ENCODE measurements at places on chromosomes 4 and X. TPM values are rescaled to one million over a fixed set of nuclear protein-coding genes. Genes with fewer than 3 reads are reported as not detected.

Gene LINC00632
- not detected for total RNA-seq

Gene CLGN
- not detected for total RNA-seq

Gene ADH1B
- not detected for total RNA-seq

Gene MOSPD2
- total RNA-seq, result 14.4 TPM

Gene MSN
- 483 TPM for total RNA-seq

Gene DCAF8L2
- not detected for total RNA-seq

DNA sequence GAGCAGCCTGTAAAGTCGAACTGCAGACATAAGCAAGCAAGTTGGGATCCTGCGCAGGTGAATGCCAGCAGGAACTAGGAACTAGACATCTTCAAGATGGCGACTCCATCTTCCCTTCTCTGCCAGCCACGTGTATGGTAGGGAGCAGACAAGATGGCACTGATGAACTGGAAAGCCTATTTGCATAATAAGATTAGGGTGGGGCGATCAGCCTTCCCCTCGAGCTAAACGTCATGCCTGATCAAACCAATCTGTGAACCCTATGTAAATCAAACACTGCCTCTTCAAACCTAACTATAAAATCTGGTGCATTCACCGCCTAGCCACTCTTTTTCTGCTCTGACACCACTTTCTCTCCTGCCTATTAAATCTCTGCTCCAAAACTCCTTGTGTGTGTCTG lies 28.1 kb upstream of the LGI2 start:
- no peak for DNase-seq

- no peak for DNase-seq
Observed at GRCh38 chr4:112560084-112560483, 44.1 kb upstream of the NEUROG2 start.

DNA sequence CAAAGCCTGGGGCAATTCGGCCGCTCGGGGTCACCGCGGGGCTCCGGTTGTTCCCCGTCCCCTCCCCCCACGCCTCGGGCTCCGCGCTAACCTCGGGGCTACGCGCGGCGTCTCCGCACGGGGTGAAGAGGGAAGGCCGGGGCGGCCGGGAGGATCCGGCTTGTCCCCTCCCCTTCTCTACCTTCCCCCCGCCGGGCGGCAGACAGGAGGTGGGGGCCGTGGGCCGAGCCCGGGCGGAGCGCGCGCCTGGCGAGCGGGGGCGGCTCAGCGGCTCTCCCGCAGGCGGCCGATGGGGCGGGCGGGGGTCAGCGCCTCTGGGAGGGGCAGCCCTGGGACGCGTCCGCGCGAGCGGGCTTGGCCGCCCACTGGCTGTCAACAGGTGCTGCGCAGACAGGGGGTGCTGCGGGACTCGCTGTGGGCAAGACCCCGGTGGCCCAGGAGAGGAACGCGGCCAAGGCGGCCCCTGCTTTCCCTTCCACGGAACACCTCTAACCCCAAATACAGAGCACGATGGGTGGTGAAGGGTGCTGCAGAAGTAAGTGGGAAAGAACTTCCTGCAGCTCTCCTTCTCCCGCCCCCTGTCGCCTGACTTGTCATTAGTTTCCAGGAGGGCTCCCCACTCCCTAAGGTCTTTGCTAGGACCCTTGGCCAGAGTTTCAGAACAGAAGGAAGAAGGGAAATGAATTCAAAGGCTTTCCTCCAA lies at the start of gene PDGFC:
Gene PDGFC (minus strand): TSS at position 124 of the 703 bp plus-strand sequence. CDS start 896 bp downstream, outside the sequence.
- peak; percentile 34 for DNase-seq

GRCh38 chr4:5322321-5322720 lies 271.0 kb downstream of the STK32B start:
- no peak for DNase-seq

DNA sequence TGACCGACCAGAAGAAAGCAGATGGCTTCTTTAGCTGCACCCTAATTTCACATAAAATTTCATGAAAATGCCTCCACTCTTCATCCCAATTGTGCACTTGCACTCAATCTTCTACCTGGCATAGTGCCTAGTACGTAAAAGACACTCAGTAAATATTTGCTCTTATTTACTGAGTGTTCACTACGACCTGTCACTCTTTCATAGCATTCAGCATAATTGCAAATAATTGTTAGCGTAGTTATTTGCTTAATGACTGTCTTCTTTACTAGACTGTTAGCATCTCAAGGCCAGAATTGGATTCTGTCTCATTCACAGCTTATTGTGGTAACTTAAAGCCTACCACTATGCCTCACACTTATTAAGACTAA lies 130.2 kb downstream of the ENOX2 start:
- no peak for DNase-seq

- DNase-seq, result no peak
Observed at GRCh38 chr4:127533028-127533700, 99.6 kb upstream of the INTU start.

DNA sequence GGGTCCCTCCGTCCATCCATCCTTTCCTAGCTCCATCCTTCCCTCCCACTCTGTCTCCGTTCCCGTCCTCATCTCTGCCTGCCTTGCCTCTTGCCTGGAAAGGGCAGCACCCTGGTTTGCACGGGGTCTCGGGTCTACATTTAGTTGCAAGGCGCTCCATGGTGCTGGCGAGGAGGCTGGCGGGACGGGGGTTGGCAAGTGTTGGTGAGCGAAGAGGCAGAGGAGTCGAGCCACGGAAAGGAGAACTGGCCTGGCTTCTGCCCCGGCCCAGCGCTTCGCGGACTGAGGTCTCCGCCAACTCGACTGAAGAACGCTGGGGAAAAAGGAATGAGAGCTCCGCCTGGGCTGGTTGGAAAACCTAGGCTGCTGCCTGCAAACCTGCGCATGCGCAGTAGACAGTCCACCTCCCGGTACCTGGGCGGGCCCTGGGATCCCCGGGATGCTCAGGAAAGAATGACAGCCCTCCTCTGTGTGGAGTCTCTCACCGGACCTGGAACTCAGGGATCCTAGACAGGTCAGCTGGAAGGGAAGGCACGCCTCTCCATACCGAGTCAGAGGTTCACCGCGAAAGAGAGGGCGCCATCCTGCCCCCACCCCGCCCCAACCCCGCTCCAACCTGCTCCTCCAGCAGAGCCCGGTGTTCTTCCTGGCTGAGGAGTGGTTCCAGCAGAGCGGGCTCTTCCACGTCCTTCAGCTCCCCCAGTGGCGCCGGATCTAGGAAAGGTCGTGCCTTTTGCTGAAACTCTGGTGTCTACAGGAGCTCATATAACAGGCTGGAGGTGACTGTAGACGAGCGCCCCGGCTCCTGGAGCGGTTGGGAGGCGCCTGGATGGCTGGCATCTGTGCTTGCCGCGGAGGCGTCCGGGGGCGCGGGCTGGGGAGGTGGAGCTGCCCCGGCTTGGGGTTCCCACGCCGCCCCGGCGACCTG lies 6.0 kb downstream of the FRG2 start:
- DNase-seq, result peak; percentile 58

DNA sequence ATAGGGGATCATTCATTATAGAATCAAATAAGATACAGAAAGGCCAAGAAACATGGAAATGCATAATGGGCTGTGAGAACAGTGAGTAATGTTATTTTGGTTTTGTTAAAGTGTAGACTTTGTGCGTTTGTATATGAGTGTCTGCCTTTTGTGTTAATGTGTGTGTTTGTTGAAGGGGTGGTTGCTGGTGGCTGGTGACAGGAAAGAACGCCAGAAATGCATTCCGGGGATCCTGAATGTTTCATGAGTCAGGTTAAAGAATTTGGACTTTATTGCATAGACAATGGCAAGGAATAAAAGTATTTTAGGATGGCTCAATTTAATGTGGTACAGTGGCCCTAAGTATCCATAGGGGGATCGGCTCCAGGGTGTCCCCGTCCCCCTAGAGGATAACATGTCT lies 1228.9 kb downstream of the PCDH7 start:
- no peak for DNase-seq

GRCh38 chrX:117610049-117610448 lies 506.6 kb downstream of the KLHL13 start:
- no peak for DNase-seq

DNA sequence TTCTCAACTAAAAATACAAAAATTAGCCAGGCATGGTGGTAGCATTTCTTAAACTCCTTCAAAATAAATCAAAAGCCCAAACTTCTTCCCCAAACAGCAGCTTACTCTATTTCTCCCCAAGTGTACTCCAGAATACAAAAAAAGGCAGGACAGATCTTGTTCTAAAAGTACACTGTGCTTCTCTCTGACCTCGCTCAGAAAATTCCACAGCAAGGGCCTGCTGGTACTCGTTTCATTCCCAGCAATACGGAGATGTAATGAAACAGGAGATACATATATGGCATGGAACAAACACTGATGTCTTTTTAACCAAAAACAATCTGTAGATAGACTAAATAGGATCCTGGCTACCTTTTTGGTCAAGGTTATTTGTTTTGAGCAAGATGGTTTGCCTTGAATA lies 25.2 kb downstream of the MAP7D2 start:
- DNase-seq, result no peak

DNA sequence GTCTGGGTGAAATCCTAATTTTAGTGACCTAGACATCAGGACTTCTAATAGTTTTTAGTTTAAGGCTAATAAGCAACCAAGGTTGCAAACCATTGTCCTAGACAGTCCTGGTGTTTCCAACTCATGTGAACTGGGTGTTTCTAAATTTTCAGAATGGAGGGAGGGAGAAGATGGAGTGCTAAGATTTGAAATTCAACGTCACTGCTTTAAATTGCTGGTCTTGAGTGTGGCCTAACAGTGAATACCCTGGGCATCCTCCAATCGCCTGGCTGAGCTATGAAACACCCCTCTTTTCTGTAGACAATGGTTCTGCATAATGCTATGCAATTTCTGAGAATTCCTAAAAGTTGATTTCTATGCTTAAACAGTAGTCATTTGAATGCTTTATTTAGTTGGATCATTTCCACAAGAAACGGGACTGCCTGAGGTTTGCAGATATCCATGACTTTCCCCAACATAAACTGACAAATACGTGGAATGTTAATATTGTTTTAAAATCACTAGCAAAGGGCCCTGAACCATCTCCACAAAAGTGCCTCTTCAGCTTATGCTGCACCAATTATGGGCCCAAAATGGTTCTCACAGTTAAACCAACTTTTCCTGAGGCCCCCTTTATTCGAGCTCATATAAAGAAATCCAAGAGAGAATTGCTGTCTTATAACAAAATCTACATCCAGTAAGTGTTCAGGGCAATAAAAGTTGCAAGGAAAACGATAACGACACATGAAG lies 1.1 kb downstream of the FBXL5 start:
- DNase-seq, result no peak

DNA sequence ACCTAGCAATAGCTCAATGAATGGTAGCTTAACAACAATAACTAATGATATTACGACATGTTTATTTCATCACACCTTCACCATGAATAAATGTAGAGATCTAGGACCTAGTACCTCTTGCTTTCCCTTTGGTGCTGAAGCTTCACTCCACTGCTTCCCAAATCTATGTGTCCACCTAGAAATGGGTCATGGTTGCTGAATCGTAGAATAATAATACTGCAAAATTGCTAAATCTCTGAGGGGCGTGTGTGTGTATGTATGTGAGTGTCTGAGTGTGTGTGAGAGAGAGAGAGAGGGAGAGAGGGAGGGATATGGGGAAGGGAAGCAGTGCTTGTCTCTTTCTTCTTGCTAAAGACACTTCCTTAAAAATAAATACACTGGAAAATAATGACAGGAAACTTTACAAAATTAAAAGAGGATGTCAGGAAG lies 109.3 kb upstream of the BMP2K start:
- no peak for DNase-seq

DNA sequence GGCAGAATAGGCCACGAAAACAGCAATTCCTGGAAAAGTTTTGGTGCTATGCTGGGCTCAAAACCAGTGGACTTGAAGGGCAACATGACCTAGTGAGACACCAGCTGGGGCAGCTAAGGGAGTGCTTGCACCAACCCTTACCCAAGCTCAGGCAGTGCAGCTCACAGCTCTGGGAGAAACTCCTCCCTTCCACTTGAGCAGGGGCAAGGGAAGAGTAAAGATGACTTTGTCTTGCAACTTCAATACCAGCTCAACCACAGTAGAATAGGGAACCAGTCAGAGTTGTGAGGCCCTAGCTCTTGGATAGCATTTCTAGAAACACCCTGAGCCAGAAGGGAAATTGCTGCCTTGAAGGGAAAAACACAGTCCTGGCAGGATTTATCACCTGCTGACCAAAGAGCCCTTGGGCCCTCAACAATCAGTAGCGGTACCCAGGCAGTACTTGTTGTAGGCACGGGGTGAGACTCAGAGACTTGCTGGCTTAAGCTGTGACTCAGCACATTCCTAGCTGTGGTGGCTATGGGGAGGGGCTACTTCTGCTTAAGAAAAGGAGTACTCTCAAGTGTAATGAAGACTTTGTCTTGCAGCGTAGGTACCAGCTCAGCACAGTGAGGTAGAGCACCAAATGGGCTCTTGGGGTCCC lies 19.7 kb upstream of the ABCG2 start:
- DNase-seq, result no peak

DNA sequence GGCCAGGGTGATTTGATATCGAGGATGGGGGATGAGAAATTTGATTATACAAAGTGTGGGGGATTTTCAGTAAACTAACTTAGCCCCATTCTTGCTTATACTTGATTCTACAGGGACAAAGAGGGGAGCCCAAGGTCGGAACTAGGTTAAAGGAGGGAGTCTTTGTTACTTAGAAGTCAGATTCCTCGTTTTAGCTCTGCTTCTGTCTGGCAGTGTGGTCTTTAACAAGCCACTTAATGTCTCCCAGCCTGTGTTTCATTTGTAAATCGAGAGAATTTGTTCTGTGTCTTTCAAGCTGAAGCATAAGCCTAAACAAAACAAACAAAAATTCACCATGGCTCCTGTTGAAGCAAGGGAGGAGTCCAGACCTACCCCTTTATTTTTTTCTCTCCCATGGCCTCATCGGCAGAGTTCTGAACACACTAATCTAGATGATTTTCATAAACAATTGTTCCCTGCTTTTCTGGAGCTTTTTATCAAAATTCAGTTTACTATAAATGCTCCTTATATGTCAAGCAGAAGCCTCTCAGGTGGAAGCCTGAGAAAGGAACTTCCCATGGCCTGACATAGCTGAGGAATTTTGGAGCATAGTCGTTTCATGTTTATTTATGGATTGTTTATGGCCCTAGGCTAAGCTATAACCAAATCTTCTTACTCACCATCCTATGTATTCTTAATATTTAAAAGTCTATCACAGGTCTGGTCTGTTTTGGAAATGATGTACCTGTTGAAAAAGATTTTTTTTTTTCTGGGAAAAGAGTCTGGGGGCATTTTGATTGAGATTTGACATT lies 62.6 kb upstream of the SYTL5 start:
- DNase-seq, result no peak

- peak; percentile 36 for DNase-seq
Observed at GRCh38 chr4:81052119-81053068, 21.9 kb downstream of the BMP3 start.

DNA sequence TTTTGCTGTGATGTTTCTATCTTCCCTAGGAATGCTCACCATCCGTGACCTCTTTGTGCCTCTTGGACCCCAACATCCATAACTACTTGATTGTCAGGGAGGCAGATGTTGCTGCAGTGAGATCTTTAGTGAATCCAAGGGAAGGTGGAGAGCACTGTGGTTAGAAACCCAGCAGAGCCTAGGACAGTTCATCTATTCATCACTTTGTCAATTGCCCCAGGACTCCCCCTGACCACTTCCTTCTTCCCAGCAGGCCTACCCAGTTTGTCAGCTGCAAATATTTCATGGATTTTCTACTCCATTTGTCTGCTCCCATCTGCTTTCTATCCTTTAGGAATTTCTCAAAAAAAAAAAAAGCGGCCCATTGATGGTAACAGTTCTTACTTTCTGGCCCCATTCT lies 942.8 kb downstream of the PCDH7 start:
- DNase-seq, result no peak

GRCh38 chr4:105988671-105989070 lies 93.4 kb downstream of the NPNT start:
- DNase-seq, result no peak
